ENCODE measurements at places on chromosomes 11 and 22. TPM values are rescaled to one million over a fixed set of nuclear protein-coding genes. Genes with fewer than 3 reads are reported as not detected.

DNA sequence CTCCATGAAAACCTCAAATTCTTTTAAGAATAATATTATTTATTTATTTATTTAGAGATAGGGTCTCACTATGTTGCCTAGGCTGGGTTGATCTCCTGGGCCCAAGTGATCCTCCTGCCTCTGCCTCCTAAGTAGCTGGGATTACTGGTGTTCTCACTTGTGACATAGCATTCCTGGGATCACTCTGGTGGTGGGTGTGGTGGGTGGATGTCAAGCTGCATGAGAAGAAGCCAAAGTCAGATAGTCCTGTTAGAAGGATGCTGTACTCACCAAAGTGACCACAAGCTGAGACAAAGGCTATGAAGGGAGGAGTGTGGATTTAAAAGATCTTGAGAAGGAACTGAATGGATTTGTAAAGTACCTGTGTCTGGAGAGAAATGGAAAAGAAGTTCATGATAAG is 87.9 kb upstream of the SPON1 start:
- H3K36me3 ChIP-seq, result no peaks in the 10 kb centered on the region
- H3K4me3 ChIP-seq, result no peak overlapping the region
- no peak overlapping the region for H3K27ac ChIP-seq
- no peak for DNase-seq

GRCh38 chr22:38204784-38205183 is 3.0 kb downstream of the MAFF start:
- H3K27me3 ChIP-seq, result no peaks in the 10 kb centered on the region
- DNase-seq, result no peak
- peak overlapping the region; percentile 100 for H3K27ac ChIP-seq
- peaks cover 7% of the 10 kb centered on the region for H3K4me1 ChIP-seq
- no peaks in the 10 kb centered on the region for H3K36me3 ChIP-seq
- peak overlapping the region; percentile 14 for H3K4me3 ChIP-seq

DNA sequence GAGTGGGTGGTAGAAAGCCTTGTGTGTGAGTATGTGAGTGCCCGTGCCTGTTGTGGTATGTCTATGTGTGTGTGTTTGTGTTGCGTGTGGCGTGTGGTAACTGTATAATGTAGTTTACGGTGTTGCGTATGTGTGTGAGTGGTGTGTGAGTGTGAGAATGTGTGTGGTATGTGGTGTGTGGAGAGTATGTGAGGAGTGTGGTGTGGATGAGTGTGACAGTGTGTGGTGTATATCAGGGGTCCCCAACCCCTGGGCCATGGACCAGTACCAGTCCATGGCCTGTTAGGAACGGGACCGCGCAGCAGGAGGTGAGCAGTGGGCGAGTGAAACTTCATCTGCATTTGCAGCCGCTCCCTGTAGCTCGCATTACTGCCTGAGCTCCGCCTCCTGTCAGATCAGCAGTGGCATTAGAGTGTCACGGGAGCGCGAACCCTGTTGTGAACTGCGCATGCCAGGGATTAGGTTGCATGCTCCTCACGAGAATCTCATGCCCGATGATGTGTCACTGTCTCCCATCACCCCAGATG is 5.7 kb downstream of the UPK3A start:
- H3K27ac ChIP-seq, result no peak overlapping the region
- H3K27me3 ChIP-seq, result no peaks in the 10 kb centered on the region
- H3K4me3 ChIP-seq, result no peak overlapping the region
- H3K4me1 ChIP-seq, result no peaks in the 10 kb centered on the region

- H3K27me3 ChIP-seq, result no peaks in the 10 kb centered on the region
- no peaks in the 10 kb centered on the region for H3K36me3 ChIP-seq
- no peak overlapping the region for H3K4me3 ChIP-seq
- DNase-seq, result peak; percentile 87
Measured at GRCh38 chr11:86577644-86578636, 94.5 kb downstream of the ME3 start.

- H3K4me1 ChIP-seq, result no peaks in the 10 kb centered on the region
- no peak overlapping the region for H3K4me3 ChIP-seq
- H3K27ac ChIP-seq, result no peak overlapping the region
- H3K27me3 ChIP-seq, result no peaks in the 10 kb centered on the region
- no peaks in the 10 kb centered on the region for H3K36me3 ChIP-seq
Measured at GRCh38 chr11:18066626-18067025, 20.6 kb upstream of the TPH1 start.

GRCh38 chr11:692824-693414 is 2.1 kb downstream of the DEAF1 start:
- H3K27me3 ChIP-seq, result no peaks in the 10 kb centered on the region
- no peaks in the 10 kb centered on the region for H3K36me3 ChIP-seq
- H3K4me3 ChIP-seq, result no peak overlapping the region
- DNase-seq, result no peak

GRCh38 chr11:44949160-44950030 is 1.3 kb downstream of the TP53I11 start:
- H3K27ac ChIP-seq, result peak overlapping the region; percentile 75
- no peak for DNase-seq
- peak overlapping the region; percentile 73 for H3K4me3 ChIP-seq
- no peaks in the 10 kb centered on the region for H3K36me3 ChIP-seq
- H3K27me3 ChIP-seq, result no peaks in the 10 kb centered on the region
- H3K4me1 ChIP-seq, result peaks cover 2% of the 10 kb centered on the region

- no peaks in the 10 kb centered on the region for H3K36me3 ChIP-seq
- no peak overlapping the region for H3K4me3 ChIP-seq
- no peak overlapping the region for H3K27ac ChIP-seq
Measured at GRCh38 chr11:9739123-9739900, 75.4 kb downstream of the SWAP70 start.

DNA sequence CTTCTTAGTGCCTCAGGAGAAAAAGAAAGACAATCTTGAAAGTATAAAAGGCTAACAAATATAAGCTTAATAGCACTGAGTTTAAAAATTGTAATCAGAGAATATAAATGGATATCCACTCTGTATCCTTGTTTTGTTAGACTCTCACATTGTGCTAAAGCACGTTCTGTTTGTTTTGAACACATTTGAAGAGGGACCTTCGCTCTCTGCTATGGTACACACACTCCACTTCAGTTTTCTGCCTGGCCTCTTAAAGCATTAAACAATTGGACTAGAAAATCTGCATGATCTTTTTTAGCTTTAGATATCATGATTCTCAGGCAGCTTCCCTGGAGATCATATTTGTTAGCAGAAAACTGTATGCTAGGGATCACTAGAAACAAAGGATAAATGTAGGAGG is 40.3 kb upstream of the PGR start:
- H3K4me3 ChIP-seq, result no peak overlapping the region
- H3K27ac ChIP-seq, result no peak overlapping the region
- DNase-seq, result no peak
- H3K4me1 ChIP-seq, result no peaks in the 10 kb centered on the region
- H3K27me3 ChIP-seq, result no peaks in the 10 kb centered on the region

GRCh38 chr11:8699903-8700302 is 17.3 kb downstream of the RPL27A start:
- H3K4me1 ChIP-seq, result peaks cover 4% of the 10 kb centered on the region
- H3K36me3 ChIP-seq, result no peaks in the 10 kb centered on the region
- H3K4me3 ChIP-seq, result no peak overlapping the region
- no peaks in the 10 kb centered on the region for H3K27me3 ChIP-seq

GRCh38 chr11:121367001-121367843 is 74.7 kb downstream of the SC5D start:
- H3K4me1 ChIP-seq, result peaks cover 10% of the 10 kb centered on the region
- H3K4me3 ChIP-seq, result peak overlapping the region; percentile 16
- no peaks in the 10 kb centered on the region for H3K27me3 ChIP-seq
- no peaks in the 10 kb centered on the region for H3K36me3 ChIP-seq
- H3K27ac ChIP-seq, result peak overlapping the region; percentile 15
- DNase-seq, result peak; percentile 18

- no peak overlapping the region for H3K4me3 ChIP-seq
- no peak overlapping the region for H3K27ac ChIP-seq
- DNase-seq, result no peak
- no peaks in the 10 kb centered on the region for H3K36me3 ChIP-seq
Measured at GRCh38 chr11:57938351-57938750, 85.3 kb upstream of the OR9Q1 start.

GRCh38 chr22:45876136-45877035 is 100.6 kb downstream of the WNT7B start:
- no peaks in the 10 kb centered on the region for H3K27me3 ChIP-seq
- no peak overlapping the region for H3K4me3 ChIP-seq
- no peak overlapping the region for H3K27ac ChIP-seq
- H3K36me3 ChIP-seq, result no peaks in the 10 kb centered on the region

DNA sequence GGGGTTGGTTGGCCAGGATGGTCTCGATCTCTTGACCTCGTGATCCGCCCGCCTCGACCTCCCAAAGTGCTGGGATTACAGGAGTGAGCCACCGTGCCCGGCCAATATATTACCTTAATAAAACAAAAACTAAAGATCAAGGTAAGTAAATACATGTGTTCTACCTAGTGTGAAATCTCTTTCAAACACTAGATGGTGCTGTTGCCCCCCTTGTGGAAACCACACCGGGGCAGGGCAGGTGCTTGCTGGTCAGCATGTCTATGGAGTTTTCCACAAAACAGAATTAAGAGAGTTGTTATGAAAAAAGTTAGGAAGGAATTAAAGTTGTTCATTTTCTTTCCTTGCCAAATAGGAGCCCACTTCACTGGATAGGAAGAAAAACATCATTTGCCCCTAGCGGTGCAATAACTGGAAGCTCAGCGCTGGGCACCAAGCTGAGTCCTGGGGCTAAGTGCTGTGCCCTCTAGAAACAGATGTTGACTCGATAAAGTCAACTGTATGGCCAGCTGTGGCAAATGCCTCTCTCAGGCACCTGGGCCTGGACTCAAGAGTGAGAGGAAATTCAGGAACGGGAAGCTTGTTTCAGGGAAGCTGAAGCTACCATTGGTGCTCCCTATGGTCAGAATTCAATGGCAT is 6.3 kb upstream of the KCNJ5 start:
- no peaks in the 10 kb centered on the region for H3K27me3 ChIP-seq
- H3K4me1 ChIP-seq, result no peaks in the 10 kb centered on the region
- H3K27ac ChIP-seq, result no peak overlapping the region
- no peaks in the 10 kb centered on the region for H3K36me3 ChIP-seq

GRCh38 chr11:47376525-47377371 is 1.6 kb downstream of the SPI1 start:
- no peak overlapping the region for H3K27ac ChIP-seq
- H3K27me3 ChIP-seq, result no peaks in the 10 kb centered on the region
- no peak for DNase-seq

DNA sequence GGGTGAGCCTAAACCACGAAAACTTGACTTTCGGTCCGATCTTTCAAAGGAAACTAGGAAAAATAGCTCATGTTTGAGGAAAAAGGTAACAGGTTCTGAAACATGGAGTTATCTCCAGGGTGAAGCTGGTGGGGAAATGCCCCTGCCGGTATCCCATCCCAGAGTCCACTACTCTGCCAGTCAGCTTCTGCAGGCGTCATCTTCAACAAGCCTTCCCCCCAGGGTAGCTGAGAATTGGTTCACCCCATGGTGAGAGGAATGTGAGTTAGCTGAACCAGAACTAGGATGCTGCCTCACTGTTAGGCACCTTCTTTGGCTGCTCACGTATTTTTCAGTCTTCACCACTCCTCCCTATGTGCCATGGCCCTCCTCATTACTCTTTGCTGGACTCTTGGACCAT is 1.1 kb downstream of the GVQW3 start:
- no peak overlapping the region for H3K4me3 ChIP-seq
- no peaks in the 10 kb centered on the region for H3K27me3 ChIP-seq
- H3K27ac ChIP-seq, result no peak overlapping the region
- peaks cover 5% of the 10 kb centered on the region for H3K4me1 ChIP-seq
- H3K36me3 ChIP-seq, result no peaks in the 10 kb centered on the region

DNA sequence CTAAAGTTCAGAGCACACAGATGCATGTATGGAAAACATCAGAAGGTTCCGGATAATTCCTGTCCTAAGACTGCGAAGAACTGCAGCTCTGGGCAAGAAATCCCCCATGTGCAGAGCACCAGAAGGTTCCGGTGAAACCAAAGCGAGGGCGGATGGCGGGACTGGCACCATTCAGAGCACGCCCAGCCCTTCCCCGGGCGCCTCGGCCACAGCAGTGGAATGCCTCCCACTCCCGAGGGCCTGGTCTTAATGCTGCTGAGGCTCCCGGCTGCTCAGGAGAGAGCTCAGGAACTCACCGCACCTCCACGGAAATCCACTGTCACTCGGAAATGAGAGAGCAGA is 43.1 kb downstream of the BRD1 start:
- H3K4me1 ChIP-seq, result peaks cover under 1% of the 10 kb centered on the region
- H3K4me3 ChIP-seq, result no peak overlapping the region
- H3K36me3 ChIP-seq, result no peaks in the 10 kb centered on the region
- DNase-seq, result no peak

DNA sequence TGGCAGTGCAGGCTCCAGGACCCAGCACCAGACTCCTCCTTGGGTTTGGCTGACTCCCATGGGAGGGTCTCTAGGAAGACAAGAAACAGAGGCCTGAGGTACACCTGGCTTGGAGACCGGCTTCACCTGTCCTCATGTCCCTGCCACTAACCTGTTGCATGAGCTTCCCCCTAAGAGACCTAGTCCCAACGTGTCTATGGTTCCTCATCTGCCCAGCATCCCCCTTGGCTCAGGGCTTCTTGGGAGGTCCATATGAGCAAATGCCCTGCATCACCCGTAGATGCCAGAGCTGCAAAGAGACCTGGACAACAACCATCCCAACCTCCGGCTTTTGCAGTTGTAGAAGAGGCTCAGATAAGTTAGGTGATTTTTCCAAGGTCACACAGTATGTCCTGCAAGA is 123.5 kb downstream of the BUD13 start:
- H3K4me3 ChIP-seq, result no peak overlapping the region
- H3K27me3 ChIP-seq, result no peaks in the 10 kb centered on the region
- H3K27ac ChIP-seq, result no peak overlapping the region
- H3K36me3 ChIP-seq, result no peaks in the 10 kb centered on the region
- no peaks in the 10 kb centered on the region for H3K4me1 ChIP-seq

- H3K4me1 ChIP-seq, result no peaks in the 10 kb centered on the region
- DNase-seq, result no peak
- H3K27ac ChIP-seq, result no peak overlapping the region
- H3K27me3 ChIP-seq, result no peaks in the 10 kb centered on the region
- H3K4me3 ChIP-seq, result no peak overlapping the region
Measured at GRCh38 chr22:23053912-23054530, 16.3 kb upstream of the GNAZ start.

GRCh38 chr11:27371489-27371888 is 8.5 kb upstream of the CCDC34 start:
- H3K4me3 ChIP-seq, result no peak overlapping the region
- DNase-seq, result no peak
- H3K4me1 ChIP-seq, result no peaks in the 10 kb centered on the region
- no peaks in the 10 kb centered on the region for H3K27me3 ChIP-seq
- H3K27ac ChIP-seq, result no peak overlapping the region

GRCh38 chr11:46930089-46930488 is 6.5 kb upstream of the CSTPP1 start:
- H3K4me1 ChIP-seq, result no peaks in the 10 kb centered on the region
- no peak overlapping the region for H3K27ac ChIP-seq
- DNase-seq, result no peak
- H3K27me3 ChIP-seq, result no peaks in the 10 kb centered on the region

NAALADL1 gene
- total RNA-seq, result 0.77 TPM

RBM7 gene
- 12.8 TPM for total RNA-seq

CARD10 gene
- total RNA-seq, result 11.5 TPM

MS4A15 gene
- total RNA-seq, result not detected

FBLN1 gene
- 644 TPM for total RNA-seq

MS4A6E gene
- total RNA-seq, result not detected
